BJ (cell line): ENCODE measurements at places on chromosomes 2 and 18.

DNA sequence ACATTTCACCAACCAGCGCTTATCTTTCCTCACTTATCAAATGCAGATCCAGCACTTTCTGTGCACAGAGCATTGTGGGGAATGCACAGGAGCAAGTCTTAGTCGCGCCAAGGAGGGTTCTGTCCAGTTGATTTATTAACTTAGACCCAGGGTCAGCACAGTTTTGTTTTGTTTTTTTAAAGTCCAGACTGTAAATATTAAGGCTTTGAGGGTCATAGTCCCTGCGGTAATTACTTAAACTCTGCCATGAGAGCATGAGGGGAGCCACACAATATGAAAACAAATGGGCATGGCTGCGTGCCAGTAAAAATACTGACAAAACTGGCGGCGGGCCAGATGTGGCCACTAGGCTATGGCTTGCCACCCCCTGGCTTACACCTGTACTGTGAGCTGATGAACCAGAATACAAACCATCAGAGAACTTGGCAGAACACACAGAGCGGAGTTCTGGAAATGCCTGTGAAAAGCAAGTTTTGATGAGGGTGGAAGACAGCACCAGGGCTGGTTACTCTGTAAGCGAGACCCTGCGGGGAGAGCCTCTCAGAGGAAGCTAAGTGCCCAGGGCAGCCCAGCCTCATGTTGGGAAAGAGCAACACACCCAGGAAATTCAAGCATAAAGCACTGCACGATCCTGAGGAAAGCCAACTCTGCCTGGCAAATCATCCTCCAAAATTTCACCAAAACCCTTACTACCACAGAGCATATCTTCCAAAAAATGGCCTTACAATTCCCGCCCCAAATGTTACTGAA, 43.6 kb downstream of the L3MBTL4 start:
- DNase-seq, result no peak

GRCh38 chr2:161980976-161981375, 93.0 kb downstream of the DPP4 start:
- no peak for DNase-seq

DNA sequence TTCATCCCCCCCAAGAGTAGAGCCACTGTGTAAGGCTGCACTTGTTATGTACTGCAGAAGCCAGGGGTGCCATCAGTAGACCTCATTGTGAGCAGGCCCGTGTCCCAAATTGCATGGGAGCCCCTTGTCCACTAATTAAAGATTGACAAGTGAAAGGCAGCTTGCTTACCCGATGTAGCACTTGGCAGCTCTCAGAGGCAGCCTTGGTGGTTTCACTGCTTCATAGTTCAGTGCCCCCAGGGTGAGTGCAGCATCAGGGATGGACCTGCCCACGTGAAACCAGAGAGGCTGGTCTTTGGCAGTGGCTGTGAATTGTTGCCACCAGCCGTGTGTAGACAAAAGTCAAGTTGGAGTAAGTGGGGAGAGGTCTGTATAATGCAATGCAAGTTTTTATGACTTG, 13.3 kb downstream of the TUBB6 start:
- DNase-seq, result no peak

DNA sequence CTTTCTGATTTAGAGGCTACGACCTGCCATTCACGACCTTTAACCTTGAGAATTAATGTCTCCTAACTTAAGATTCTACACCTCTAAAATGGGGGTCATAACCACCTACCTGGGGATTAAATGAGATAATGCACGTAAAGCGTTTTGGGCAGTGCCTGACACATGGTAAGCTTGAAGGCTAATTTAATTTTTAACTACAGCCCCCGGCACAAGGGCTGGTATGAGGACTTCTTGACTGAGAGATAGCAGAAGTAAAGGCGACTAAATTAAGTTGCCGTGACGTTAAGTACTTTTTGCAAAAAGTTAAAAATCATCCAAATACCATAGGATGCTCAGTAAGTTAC, 549 bp downstream of the MRPL35 start:
- no peak for DNase-seq

DNA sequence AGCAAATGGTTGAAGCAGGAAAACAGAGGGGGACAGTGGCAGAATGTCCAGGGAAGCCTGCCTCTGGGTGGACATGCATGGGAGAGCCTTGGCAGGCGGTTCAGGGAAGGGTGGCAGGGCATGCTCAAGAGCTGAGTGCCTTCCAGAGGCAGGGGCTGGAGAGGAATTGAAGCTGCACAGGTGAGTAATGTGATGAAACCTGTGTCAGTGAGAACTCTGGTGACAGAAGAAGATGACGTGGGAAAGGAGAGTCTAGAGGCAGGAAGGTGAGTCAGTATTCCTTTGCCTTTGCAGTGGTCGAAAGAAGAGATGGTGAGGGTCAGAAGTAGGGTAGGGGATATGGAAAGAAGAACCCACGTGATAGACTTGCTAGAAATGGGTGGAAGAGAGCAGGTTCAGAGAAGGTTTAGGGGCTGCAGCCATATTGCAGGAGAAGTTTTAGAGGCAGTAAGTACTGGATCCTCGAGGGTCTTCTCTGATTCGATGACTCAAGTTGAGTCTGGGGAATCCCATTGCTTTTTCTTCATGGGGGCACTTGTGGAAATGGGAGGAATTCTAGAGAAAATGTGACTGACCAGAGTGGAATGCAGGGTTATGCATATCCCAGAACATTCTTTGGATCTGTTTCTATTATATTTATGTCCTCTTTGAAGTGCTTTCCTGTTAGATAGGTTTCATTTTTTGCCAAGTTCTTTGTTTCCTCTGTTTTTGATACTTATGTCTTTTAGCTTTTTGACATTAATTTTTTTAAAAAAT, 37.4 kb downstream of the TMEM87B start:
- DNase-seq, result peak; percentile 33

- no peak for DNase-seq
Observed at GRCh38 chr2:199064201-199064600, 393.5 kb downstream of the SATB2 start.

GRCh38 chr2:85578243-85579180, 1.1 kb downstream of the VAMP8 start:
- DNase-seq, result no peak

DNA sequence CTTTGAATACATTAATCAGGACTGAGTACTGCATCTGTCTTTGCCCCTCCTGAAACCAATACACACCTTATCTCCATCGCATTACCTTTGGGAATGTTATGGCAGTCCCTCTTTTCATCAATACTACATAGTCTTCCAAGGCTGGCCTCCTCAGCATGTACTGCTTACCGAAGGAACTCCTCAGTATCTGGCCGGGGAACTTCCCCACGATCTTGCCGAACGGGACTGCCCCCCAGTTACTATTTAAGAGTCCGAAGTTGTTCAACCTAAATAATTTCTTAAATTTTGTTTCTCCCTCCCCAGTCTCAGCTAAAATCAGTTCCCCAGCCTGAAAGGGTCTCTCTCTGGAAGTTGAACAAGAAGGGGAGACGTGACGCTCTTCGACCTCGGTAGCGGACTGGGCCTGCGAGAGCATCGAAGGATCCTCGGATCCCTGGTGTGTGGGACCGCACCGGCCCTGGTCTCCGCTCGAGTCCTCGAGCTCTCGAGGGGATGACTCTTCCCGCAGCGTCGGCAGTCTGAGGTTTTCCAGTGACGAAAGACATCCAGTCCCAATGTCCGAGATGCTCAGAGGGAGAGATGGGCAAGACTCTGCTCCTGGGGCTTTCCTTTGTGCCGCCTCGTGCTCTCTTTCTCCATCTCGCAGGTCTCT, 489 bp downstream of the TRMT61B start:
- DNase-seq, result no peak

DNA sequence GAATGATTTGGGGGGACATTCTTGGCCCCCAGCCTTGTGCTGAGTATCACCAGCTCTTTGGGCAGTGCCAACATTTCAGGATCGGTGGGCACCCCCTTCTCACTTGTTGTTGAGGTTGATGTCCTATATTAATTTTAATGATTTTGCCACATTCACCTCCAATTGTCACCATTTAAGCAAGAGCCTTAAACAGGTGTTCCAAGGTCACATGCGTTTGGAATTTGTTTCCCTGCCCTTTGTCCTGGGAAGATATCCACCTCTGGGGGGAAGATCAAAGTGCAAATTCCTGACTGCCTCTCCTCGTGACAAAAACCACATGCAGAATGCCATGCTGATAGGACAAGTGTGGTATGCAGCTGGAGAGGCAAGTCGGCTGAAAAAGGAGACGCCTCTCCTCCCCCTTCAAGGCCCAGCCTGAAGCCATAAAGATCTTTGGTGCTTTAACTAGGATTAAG, 72.5 kb upstream of the ID2 start:
- no peak for DNase-seq

DNA sequence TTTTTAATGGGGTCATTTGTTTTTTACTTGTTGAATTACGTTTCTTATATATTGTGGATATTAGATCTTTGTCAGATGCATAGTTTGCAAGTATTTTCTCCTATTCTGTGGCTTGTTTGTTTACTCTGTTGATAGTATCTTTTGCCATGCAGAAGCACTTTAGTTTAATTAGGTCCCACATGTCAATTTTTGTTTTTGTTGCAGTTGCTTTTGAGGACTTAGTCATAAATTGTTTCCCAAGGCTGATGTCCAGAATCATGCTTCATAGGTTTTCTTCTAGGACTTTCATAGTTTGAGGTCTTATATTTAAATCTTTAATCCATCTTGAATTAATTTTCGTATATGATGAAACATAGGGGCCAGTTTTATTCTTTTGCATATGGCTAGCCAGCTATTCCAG, 13.2 kb downstream of the PIKFYVE start:
- DNase-seq, result no peak

GRCh38 chr18:3869848-3870247, 419.9 kb downstream of the TGIF1 start:
- DNase-seq, result peak; percentile 12

GRCh38 chr2:178401994-178402437, 49.0 kb downstream of the PRKRA start:
- DNase-seq, result no peak

- DNase-seq, result no peak
Observed at GRCh38 chr2:223219872-223220657, 168.1 kb downstream of the KCNE4 start.

DNA sequence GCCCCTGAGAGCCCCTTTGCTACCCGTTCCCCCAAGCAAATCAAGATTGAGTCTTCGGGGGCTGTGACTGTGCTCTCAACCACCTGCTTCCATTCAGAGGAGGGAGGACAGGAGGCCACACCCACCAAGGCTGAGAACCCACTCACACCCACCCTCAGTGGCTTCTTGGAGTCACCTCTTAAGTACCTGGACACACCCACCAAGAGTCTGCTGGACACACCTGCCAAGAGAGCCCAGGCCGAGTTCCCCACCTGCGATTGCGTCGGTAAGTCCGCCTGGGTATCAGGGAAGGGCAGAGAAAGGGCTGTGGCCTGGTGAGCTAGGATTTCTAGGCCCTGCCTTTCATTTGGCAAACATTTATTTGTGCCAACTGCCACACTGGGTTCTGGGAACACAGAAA, 63.4 kb downstream of the TET3 start:
- DNase-seq, result no peak

DNA sequence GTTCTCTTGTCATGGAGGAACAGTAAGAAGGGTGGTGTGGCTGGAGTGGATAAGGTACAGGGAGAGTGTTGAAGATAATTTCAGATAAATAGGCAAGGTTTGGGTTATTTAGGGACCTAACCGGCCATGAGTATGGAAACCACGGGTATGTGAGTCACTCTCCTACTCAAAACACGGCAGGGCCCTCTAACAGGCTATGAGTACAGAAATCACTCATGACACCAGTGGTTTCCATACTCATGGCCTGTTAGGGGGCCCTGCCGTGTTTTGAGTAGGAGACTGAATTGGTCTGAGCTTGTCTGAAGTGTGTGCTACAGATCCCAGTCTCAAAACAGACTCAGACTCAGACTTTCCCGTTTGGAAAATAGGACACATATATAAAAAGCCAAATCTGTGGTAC, 428.4 kb upstream of the HNMT start:
- DNase-seq, result no peak

GRCh38 chr18:79818036-79818435, 20.3 kb downstream of the KCNG2 start:
- DNase-seq, result no peak

GRCh38 chr2:170930131-170930990, 1.3 kb downstream of the GORASP2 start:
- DNase-seq, result no peak

DNA sequence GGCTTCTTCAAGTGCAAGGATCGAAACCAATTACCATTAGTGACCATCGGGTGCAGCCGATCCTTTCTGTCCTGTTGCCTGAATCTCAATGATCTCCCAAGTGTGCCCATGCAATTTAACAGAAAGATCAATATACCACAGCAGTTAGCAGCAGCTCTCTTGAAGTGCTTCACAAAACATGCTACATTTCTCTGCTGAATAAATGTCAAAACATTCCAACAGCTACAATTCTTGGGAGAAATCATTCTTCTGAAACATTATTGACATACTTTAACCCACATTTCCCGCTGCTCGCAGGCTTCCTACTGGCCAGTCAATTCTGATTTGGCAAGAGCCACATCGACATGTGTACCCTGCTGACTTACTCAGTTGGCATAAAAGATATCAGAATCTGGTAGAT, 907.7 kb downstream of the TMEM182 start:
- DNase-seq, result no peak

GRCh38 chr18:64032312-64032711, 62.4 kb downstream of the SERPINB8 start:
- DNase-seq, result no peak

- peak; percentile 19 for DNase-seq
Observed at GRCh38 chr2:138030459-138030858, 66.2 kb downstream of the HNMT start.

- DNase-seq, result no peak
Observed at GRCh38 chr2:61853086-61853846, 594 bp downstream of the FAM161A start.

DNA sequence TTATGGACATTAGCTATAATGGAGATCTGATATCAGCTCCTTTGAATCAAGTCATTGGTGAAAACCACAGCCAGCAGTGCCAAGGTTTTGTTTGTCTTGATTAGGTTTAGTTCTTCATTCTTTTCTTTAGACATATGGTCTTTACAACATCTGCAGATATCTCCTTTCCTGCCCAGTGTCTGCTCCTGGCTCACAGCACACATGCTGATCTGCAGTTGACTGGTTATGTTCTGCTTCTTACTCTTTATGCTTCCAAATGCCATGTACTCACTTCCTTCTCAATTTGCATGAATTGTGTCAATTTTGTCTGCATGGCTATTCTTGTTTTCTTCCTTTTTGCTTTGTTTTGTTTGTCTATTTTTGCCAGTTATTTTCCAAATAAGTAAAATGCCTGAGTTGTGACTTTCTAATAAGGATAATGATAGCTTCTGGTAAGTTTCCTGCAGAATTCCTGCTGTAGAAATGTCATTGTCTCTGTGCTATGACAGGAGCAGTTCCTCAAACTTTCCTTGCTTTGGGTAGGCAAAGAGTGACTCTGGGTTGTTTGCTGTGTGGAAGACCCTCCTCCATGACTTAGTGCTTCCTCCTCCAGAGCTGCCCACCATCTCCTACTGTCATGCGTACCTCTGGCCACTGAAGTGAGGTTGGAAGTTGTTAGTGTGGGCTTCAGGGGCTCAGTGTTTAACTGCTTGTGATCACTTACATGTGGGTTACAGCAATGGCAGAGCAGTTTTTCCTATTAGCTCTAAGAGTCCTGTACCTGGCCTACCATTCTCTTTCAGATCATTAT, 8.2 kb downstream of the ARHGAP25 start:
- DNase-seq, result no peak

GRCh38 chr2:212913640-212914306, 237.6 kb downstream of the IKZF2 start:
- no peak for DNase-seq
